Cardiac muscle cell (in vitro differentiated cells and primary cell): ENCODE measurements at places on chromosomes 1 and 21. TPM values are rescaled to one million over a fixed set of nuclear protein-coding genes. Genes with fewer than 3 reads are reported as not detected.
A peak's percentile ranks its signal among the peaks of the same experiment; 100 is the strongest.

GRCh38 chr1:108679586-108680213 lies 12.4 kb upstream of the PRPF38B start:
- DNase-seq, result no peak

DNA sequence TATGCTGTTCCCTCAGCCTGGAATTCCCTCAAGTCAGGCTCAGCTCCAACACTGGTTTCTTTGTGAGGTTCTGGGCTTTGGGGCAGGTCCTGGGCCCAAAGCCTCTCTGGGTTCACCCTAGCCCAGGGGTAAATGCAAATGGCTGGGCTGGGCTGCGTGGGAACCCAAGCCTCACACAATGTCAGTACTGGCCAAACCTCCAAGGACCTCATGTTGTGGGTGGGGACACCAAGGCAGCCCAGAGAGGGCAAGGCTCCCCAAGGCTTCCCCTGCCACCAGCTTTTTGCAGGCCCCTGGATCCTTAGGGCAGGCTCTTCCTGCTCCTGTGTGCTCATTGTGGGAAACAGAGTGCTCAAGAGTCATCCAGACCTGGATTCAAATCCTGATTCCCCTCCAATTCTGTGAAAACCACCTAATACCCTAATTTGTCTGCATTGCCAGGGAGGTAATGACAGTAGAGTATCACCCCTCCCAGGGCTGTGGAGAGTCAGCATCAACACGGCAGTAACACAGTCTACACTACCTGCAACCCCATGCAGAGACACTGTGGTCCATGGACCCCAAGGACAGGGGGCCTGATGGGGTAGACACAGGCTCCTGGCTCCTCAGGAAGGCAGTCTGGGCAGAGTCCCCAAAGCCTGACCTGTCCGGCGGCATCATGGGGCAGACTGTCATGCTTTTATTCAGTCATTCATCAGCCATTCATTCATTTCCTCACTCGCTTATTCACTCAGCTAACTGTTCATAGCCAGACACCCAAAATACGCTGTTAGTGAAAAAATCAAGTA lies 85.7 kb downstream of the DMRTB1 start:
- no peak for DNase-seq

DNA sequence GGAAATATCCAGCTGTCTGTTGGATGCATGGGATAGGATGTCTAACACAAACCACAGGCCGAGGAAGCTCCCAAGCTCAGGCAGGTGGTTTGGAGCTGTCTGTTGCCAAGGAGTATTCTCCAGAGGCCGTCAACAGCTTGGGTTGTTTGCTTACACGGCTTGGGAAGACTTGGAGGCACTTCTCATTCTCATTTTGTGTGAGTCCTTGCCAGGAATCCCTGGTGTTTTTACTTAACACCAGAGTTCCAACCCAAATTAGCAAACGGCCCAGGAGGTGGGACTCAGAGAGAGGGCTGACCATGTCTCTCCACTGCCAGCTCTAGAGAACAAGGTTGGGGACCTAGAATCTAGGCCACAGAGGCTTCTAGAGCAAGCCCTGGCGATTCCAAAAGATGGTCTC lies 72.7 kb upstream of the FAM20B start:
- DNase-seq, result no peak

GRCh38 chr1:156897078-156897825 lies 3.7 kb downstream of the PEAR1 start:
- no peak for DNase-seq

GRCh38 chr1:235648954-235649367 lies 623 bp downstream of the GNG4 start:
- peak; percentile 90 for DNase-seq

DNA sequence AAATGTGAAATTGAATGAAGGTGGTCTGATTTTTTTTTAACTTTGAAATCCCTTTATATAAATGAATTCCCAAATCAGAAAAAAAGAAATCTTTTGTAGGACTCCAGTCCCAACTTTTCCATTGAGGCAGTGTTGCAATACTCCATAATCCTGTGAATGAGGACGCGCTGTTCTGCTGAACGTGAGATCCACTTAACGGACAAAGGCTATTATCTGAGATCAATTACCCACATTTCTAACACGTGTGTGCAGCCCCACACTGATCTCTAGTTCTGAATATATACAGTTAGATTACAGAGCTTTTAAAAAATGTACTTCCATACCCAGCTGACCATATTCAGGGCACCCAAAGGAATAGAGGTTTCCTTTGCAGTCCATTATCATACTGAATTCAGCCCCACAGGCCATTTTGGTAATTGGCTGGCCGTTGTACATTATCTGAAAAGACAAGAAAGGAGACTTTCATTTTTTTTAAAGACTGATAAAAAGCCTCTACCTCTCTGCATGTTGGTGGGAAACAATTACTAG lies 19.0 kb downstream of the RCC2 start:
- DNase-seq, result no peak

GRCh38 chr1:44806025-44806703 lies 987 bp downstream of the DYNLT4 start:
- no peak for DNase-seq

DNA sequence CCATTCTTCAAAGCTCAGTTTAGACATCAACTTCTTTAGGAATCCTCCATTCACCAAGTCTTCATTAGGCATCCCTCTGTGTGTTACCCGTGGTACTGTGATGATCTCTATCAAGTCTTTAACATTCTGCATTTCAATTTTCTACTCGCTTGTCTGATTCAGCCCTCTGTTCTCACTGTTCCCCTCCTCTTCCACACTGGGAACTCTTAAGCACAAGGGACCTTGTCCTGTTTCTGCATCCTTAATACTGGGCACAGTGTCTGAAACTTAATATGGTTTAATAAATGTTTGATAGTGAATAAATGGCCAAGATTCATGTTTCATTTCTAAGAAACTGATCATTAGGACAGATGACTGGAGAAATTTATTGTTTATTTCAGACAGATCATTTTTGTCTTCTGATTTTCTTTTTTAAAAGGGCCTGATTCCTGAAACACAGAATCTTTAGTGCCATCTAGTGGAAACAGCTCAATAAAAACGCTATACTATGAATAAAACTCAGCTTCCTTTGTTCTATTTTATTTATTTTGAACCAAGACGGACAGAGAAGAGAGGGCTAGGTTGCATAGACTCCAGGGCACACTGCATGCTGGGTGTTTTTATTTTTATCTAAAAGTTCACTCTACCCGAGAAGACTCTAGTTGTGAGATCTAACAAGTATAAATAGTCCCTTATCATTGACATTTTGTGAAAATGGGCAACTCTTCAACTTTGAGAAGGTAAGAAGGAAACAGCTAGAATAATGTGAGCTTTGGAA lies 7.0 kb upstream of the TRIM45 start:
- DNase-seq, result no peak

DNA sequence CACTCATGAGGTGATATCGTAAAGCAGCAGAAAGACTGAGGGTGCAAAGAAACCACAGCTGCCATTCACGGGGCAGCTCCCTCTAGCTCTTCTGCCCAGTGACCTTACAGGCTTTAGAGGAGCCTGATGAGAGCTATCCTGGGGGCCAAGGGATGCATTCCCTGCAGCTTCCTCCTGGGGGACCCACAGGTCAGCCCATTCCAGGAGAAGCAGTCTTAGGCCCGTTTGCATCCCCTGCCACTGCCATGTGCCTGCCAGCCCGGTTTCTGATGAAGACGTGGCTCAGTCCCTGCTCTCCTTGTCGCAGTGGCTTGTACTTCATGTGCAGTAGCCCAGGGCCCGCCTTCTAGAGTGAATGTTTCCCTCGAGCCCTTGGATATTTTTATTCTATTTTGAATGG lies 22.8 kb downstream of the ATP5PO start:
- peak; percentile 31 for DNase-seq

GRCh38 chr1:65953170-65953569 lies 160.5 kb downstream of the PDE4B start:
- DNase-seq, result no peak

- no peak for DNase-seq
These were observed 19.4 kb downstream of the CLIC6 start for GRCh38 chr21:34688145-34688544.

- no peak for DNase-seq
These were observed 283.6 kb upstream of the USP25 start for GRCh38 chr21:15446223-15446622.

- no peak for DNase-seq
These were observed 25.8 kb downstream of the SDCCAG8 start for GRCh38 chr1:243281672-243282071.

DNA sequence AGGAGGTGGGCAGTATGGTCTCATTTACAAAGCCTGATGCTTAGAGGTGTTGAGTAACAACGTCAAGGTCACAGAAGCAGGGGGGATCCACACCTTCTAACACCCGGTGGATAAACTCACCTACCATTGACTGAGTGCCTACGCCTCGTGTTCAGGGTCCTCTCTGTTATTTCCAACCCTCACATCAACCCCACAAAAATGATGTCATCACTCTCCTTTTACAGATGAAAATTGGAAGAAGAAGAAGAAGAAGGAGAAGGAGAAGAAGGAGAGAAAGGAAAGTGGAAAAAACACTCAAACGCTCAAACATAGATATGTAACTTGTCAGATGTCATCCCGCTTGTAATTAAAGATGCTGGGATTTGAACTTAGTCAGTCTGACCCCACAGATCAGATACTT lies 653 bp upstream of the KCNN3 start:
- no peak for DNase-seq

- no peak for DNase-seq
These were observed 128.0 kb upstream of the ADGRL2 start for GRCh38 chr1:81672766-81673165.

GRCh38 chr1:236716160-236716559 lies 29.9 kb downstream of the ACTN2 start:
- no peak for DNase-seq

- DNase-seq, result peak; percentile 90
These were observed 101.2 kb downstream of the AKT3 start for GRCh38 chr1:243748706-243749283.

DNA sequence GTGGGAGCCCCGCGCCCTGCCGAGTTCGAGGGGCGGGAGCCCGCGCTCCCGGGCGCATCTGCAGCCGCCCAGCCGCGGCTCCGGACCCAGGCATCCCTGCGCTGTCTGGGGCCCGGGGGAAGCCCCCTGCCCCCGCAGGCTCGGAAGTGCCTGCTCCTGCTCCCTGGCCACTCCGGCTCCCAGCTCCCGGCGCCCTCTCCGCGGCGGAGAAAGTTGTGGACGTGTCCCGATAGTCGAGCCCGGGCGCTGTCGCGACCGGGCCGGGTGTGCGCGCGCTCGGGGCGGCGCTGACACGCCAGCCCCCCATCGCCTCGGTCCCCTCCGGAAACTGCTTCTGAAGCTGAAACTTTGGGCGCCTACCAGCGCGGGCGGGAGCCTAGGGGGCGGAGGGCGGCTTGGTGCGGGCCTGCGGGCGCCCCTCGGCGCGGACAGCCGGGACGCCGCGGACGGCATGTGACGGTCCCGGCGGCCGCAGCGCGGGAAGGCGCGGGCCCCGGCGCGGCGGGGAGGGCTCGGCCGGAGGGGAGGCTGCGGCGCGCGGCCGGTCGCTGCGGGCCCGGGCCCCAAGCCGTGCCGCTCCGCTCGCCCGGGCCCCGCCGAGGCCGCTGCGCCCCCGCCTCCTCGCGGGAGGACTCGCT lies 515 bp downstream of the MAN1C1 start:
- DNase-seq, result no peak

- DNase-seq, result no peak
These were observed 9.3 kb downstream of the FTCD start for GRCh38 chr21:46145840-46146691.

- no peak for DNase-seq
These were observed 159.8 kb downstream of the SETD4 start for GRCh38 chr21:35900539-35900938.

DNA sequence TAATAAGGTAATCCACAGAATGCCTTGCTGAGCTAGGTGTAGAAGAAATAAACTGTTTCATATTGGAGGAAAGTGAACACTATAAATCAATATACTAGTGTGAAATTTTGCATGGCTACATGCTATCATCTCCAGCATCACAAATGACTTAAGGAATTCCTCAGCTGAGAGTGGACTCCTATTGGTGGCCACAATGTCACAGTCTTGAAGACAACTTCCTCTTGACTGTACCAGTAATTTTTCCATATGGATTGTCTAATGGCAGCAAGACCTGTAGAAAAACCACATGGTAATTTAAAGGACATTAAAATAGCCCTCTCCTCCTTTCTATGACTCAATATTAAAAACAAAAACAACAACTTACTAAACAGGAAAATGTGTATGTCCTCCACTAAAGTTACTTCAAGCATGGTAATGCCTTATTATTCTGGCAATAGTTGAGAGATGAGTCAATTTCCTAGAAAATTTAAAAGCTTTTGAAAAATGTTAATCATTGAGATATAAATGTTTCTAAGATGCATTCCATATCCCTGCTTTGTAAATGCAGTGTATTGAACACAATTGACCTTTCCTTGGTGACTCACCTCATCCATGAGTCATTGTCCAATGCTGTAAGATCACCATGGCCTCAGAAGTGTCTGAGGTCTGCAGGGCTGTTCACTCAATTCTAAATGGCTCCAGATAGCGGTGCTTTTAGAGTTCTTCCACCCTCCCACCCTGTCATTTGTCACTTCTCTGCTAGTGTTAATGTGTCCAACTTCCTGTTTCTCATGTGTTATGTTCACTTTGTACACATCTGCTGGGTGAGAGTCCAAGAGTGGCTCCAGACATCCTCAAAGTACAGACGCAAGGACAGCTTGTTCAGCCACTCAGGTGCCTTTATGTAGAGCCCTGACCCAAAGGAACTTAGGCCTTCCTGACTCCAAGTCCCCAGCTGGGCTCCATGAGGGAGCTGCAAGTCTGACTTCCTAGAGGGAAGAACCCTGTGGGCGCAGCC lies 32.8 kb upstream of the DNASE2B start:
- DNase-seq, result peak; percentile 92

DNA sequence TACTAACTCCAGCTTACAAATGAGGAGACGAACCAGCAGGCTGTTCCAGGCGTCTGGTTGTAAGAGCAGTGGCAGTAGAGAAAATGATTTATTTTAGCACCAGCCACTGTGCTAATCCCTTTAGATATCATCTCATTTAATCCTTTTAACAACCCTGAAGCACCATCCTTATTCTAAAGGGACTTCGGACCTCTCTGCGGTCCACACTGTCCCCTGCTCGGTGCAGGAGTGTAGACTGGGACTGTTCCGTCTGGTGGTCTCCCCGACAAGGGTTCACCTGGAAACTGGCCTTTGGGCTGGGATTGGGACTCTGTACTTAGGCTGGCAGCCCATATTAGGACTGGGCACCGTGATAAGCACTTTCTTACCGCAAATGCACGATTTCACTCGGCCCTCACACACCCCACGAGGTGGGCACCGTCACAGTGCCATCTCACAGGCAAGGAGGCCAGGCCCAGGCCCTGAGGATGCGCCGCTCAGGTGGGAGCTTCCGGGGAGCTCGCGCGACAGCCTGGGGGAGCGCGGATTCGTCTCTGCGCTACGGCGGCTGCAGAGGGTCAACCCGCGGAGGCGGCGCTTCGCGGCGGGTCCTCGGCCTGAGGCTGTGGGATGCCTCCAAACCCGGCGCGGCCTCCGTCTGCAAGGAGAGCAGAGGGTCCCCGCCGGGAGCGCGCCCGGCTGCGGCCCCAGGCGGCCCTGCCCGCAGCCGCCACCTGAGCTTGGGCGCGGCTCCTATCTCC lies 45.2 kb downstream of the ATP1A1 start:
- peak; percentile 74 for DNase-seq

- no peak for DNase-seq
These were observed 806 bp downstream of the DDOST start for GRCh38 chr1:20660363-20660762.

The NBPF6 gene
- not detected in 2 replicates for polyA plus RNA-seq

The TEDDM1 gene
- not detected in 2 replicates for polyA plus RNA-seq

The RBP7 gene
- polyA plus RNA-seq, result 2.3 and 4.3 TPM in 2 replicates

The KRTAP10-3 gene
- not detected in 2 replicates for polyA plus RNA-seq

The OR2T29 gene
- not detected in 2 replicates for polyA plus RNA-seq

The CRP gene
- polyA plus RNA-seq, result not detected in 2 replicates

The RPS27 gene
- polyA plus RNA-seq, result 1,020 and 1,321 TPM in 2 replicates

The CD1C gene
- polyA plus RNA-seq, result not detected in 2 replicates

The CACNA1S gene
- polyA plus RNA-seq, result 0.12 TPM in 1 of 2 replicates, not detected in the other

The LAMC2 gene
- polyA plus RNA-seq, result 0.36 and 0.43 TPM in 2 replicates

The TSSK3 gene
- polyA plus RNA-seq, result 4.5 and 4.7 TPM in 2 replicates

The OR2AK2 gene
- polyA plus RNA-seq, result not detected in 2 replicates

The ZNF648 gene
- polyA plus RNA-seq, result not detected in 2 replicates
